ENCODE measurements at places on chromosomes 3 and 15. TPM values are rescaled to one million over a fixed set of nuclear protein-coding genes. Genes with fewer than 3 reads are reported as not detected.

PEX11A gene
- 4.3 TPM for total RNA-seq

DNA sequence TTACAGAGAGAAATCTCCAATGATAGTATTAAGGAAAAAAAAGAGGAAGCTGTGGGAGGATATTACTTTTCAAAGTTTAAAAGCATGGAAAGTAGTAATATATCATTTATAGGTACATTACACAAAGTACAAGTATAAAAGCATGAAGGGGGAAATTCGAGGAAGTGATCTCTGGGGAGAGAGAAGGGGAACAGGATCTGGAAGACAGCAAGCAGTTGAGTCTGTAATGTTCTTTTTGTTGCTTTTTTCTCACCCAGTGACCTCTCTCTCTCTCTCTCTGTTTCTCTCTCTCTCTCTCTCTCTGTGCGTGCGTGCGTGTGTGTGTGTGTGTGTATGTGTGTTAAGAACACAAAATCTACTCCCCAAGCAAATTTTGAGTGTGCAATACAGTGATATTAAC, 10.2 kb downstream of the C3orf20 start:
- H3K4me3 ChIP-seq: no peak overlapping the region
- H3K4me1 ChIP-seq: no peaks in the 10 kb centered on the region
- no peak overlapping the region for H3K27ac ChIP-seq

DNA sequence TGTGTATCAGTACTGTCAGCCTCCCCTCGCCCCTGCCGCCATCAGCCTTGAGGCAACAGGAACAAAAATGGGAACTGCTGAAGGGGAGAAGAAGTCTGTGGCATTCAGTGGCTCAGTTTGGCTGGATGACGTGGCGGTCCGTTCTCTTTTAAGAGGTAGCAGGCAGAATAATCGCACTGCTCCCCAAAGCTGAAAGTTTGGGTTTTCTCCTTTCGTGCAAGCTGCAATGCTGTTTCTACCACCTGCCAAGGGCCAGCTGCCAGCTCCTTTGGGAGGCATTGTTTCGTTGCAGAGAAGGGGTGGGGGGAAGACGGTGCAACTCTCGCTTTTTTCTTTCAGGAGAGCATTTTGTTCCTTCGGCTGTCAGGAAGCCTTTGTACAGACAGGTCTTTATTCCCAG, 369.6 kb upstream of the RORA start:
- H3K4me1 ChIP-seq: no peaks in the 10 kb centered on the region
- H3K4me3 ChIP-seq: no peak overlapping the region
- no peak for DNase-seq
- no peak overlapping the region for H3K27ac ChIP-seq

FXR1 gene
- total RNA-seq: 154 TPM

DNA sequence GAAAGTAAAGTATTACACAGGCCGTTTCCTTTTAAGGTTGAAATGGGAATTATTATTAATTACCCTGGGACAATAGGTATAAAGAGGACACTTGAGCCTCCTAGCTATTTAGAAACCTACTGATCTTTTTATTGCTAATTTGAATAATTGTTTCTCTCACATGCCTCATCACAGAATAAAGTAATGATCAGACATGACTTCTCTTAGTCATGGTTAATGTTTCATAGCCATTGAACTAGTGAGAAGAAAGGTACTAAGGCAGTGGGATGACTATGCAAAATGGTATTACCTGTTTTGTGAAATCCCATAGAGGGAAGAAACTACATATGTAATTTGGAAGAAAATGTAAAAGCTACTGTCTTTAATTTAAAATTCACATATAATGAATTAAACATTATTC, 85.6 kb downstream of the EPHA6 start:
- H3K36me3 ChIP-seq: no peaks in the 10 kb centered on the region
- no peak for DNase-seq
- no peak overlapping the region for H3K27ac ChIP-seq

DNA sequence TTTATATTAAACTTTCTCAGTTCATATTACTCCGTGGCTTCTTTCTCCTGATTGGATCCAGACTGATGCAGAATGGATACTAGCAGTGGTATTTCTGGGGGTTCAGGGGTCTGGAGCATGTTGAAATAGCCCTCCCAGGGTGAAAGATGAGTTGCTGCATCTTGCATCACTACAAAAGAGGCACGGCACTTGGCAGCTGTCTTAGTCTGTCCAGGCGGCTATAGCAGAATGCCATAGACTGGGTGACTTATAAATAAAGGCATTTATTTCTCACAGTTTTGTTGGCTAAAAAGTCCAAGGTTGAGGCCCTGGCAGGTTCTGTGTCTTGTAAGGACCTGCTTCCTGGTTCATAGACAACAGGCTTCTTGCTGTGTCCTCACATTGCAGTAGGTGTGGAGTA, 660 bp upstream of the BCL2L10 start:
- no peak for DNase-seq
- H3K4me1 ChIP-seq: peaks cover 20% of the 10 kb centered on the region
- H3K27me3 ChIP-seq: peaks cover 12% of the 10 kb centered on the region
- H3K4me3 ChIP-seq: no peak overlapping the region
- no peaks in the 10 kb centered on the region for H3K36me3 ChIP-seq

- H3K4me1 ChIP-seq: peaks cover 60% of the 10 kb centered on the region
- H3K27ac ChIP-seq: peak overlapping the region; percentile 69
- H3K27me3 ChIP-seq: peaks cover 3% of the 10 kb centered on the region
- peaks cover 46% of the 10 kb centered on the region for H3K36me3 ChIP-seq
- no peak overlapping the region for H3K4me3 ChIP-seq
Observed at GRCh38 chr15:90463381-90463780, 66.3 kb upstream of the CRTC3 start.

BNC1 gene
- 8.4 TPM for total RNA-seq

CPNE9 gene
- not detected for total RNA-seq

RFX7 gene
- total RNA-seq: 20.1 TPM

- H3K27ac ChIP-seq: no peak overlapping the region
- peaks cover 7% of the 10 kb centered on the region for H3K4me1 ChIP-seq
- peaks cover 33% of the 10 kb centered on the region for H3K27me3 ChIP-seq
- no peak overlapping the region for H3K4me3 ChIP-seq
Observed at GRCh38 chr3:128569756-128570155, 76.8 kb upstream of the GATA2 start.

GOLGA6A gene
- not detected for total RNA-seq

Measured in HFFc6 (cell line).